Stimulated activated CD4-positive, alpha-beta T cell treated with anti-CD3 and anti-CD28 coated beads, Interleukin-15, amount 100 ng/mL, for 24 hours (primary cell): ENCODE measurements at places on chromosomes 3 and 15.

- DNase-seq = no peak
Observed at GRCh38 chr3:29382409-29382808, 101.5 kb downstream of the RBMS3 start.

- DNase-seq = no peak
Observed at GRCh38 chr3:129410971-129411370, 17.5 kb downstream of the EFCAB12 start.

- DNase-seq = no peak
Observed at GRCh38 chr15:41943543-41944312, 28.6 kb downstream of the EHD4 start.

DNA sequence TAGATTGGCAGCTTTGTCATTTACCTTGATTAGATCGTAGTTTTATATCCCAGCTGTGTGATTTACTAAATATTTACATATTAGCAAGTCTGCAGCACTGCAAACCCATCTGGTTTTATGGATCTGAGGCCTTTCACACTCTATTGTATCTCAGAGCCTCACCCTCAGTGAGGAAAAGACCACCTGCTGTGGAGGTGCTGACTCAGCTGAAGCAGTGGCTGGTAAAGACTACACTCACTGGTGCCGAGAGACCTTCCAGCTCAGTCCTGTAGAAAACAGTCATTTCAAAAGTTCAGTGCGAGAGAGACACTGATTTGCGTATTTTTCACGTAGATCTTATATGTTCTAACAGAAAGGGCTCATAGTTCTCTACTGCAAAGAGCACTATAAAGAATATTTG, 307.8 kb upstream of the TPM1 start:
- no peak for DNase-seq

DNA sequence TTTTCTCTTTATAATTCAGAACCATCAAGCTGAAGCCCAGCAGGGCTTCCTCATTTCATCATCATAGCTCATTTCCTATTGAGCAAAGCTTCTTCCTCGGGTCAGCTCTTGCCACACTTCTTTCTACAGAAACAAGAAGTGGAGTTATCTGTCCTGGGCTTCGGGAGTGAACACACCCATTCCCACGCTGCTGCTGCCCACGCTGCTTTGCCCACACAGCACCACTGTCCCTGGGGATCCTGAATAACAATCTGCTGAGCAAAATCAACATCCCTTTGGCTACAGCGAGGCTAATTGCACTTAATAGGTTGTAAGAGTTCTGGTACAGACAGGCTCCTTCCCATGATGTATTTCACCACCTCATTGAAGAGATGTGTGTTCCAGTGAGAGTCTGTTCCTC, 23.7 kb downstream of the CEP19 start:
- no peak for DNase-seq

GRCh38 chr3:45366290-45366689, 22.1 kb upstream of the LARS2 start:
- DNase-seq = no peak
